Left forelimb (tissue), 1 donor: ENCODE measurements at places on chromosomes 1 and 21.

- no peak for DNase-seq
These were observed 15.6 kb downstream of the JUN start for GRCh38 chr1:58768191-58768731.

GRCh38 chr1:48948562-48948961, 171.9 kb upstream of the BEND5 start:
- no peak for DNase-seq

DNA sequence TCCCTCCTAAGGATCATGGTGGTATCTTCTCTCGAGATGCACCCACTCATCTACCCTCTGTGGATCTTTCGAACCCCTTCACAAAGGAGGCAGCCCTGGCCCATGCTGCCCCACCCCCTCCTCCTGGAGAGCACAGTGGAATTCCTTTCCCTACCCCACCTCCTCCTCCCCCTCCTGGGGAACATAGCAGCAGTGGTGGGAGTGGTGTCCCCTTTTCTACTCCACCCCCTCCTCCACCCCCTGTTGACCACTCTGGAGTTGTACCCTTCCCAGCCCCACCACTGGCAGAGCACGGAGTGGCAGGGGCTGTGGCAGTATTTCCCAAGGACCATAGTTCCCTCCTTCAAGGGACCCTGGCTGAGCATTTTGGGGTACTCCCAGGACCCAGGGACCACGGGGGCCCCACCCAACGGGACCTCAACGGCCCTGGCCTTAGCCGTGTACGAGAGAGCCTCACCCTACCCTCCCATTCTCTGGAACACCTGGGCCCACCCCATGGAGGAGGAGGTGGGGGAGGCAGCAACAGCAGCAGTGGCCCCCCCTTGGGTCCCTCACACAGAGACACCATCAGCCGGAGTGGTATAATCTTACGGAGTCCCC, 14.5 kb upstream of the TARS2 start:
- DNase-seq, result no peak

DNA sequence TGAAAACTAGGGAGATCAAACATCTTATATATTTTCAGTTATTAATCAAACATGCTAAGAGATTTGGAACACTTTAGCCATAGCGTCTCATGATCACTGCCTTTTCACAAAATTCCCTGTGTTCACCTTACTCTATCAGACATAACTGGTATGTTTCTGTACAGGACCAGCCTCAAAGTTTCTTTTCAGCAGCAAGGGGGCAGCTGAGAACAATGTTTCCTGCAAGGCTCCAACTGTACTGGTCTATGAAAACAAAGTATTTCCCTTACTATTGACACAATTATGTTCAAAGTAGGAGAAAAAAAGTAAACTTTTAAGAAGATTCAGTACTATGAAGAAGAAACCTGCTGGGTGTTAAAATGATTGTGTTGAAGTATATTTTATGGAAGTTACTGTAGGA, 98.5 kb downstream of the ATF6 start:
- no peak for DNase-seq

- no peak for DNase-seq
These were observed 220.0 kb downstream of the SETD4 start for GRCh38 chr21:35840197-35840799.

DNA sequence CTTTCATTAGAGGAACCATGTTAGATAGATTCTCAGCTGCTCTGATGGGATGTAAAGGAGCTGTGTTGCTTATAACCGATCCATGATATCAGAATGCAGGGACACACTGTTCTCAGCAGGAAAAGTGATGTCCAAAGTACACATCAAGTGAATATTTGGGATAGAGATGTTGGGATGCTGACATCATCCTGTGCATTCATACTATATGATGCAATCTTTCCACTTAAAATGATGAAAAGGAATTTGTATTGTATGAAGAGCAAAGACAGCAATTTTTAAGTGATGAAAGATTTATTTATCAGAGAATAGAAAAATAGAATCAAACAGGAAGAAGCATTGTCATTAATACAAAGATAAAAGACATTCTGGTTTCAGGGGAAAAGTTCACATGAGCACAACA, 110.1 kb downstream of the ERG start:
- no peak for DNase-seq

- no peak for DNase-seq
These were observed 65.6 kb upstream of the TNR start for GRCh38 chr1:175808999-175809398.

GRCh38 chr1:211876851-211877590, 46.5 kb upstream of the LPGAT1 start:
- no peak for DNase-seq

DNA sequence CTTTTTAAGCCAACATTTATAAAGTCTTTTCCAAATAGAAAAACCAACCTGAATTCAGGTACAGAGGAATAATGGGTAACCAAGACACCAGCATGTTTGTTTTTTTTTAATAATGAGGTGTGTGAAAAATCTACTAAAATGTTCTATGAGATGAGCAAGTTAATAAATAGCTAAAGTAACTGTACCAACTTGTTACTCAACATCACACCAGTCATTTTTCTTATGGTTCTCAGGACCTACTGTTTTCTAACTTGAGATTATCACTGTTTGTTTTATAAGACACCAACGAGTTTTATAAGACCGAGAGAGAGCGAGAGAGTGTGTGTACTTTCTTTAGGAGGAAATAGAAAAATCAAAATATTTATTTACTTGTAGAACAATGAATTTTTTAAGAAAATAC, 12.4 kb downstream of the ELK4 start:
- no peak for DNase-seq

DNA sequence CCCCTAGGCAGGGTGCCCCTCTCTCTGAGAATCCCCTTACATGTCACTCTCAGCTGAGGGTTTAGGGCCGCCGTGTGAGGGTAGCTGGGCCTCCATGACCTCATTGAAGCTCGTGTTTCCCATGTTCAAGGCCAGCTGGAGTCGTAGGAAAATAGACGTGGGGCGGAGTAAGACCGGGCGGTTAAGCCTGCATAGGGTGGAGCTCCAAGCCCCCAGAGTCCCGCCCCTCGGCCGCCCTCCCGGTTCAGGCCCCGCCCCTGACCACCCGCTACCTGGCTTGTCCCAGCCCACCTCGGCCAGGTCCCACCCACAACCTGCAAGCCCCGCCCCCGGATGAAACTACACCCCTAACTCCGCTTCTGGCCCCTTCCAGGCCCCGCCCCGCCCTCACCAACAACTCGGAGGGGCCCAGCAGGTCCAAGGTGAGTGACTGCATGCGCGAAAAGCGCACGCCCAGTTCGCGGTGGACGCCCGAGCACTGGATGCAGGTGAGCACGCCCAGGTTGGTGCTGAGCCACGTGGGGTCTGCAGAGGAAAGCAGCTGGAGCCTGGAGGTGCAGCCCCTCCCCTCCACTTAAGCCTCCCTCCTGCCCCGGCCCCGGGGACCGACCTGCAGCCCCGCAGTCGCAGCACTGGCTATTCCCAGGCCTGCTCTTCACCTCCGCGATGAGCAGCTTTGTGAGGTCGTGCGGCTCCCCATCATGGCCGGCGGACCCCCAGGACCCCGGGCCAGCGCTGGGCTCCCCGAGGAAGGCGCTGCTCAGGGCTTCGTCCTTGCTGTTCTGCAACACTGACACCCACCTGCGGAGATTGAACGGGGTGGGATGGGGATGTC, 12.2 kb upstream of the TCEA3 start:
- no peak for DNase-seq

- DNase-seq, result no peak
These were observed 283.5 kb upstream of the ADAMTS5 start for GRCh38 chr21:27250366-27250765.

GRCh38 chr1:243723458-243724043, 126.5 kb downstream of the AKT3 start:
- no peak for DNase-seq

GRCh38 chr1:109837852-109838570, 72.6 kb upstream of the CSF1 start:
- no peak for DNase-seq

DNA sequence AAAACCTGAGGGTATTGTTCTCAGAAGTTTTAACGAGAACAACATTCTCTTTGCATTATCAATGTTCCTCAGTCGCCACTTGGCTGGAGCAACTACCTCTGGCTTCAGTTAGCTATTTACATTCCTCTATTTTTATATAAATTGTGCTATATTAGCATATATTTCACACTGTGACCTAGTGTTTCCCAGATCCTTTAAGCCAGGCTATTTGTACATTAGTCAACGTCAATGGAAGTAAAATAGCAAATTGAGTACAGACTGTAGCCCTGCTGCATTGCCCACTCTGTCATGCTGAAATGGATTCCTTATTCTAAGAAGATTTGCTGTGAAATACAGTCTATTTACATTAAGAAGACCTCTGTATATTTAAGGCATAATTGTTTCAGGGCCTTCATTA, 213.8 kb downstream of the ROR1 start:
- DNase-seq, result no peak
